Mesangial cell (primary cell): ENCODE measurements at places on chromosomes 6 and 20. TPM values are rescaled to one million over a fixed set of nuclear protein-coding genes. Genes with fewer than 3 reads are reported as not detected.

HLA-DRB1 gene
- 0.16 and 0.38 TPM in 2 replicates for total RNA-seq

METTL24 gene
- total RNA-seq, result 0.65 and 6.6 TPM in 2 replicates

BNIP5 gene
- total RNA-seq, result not detected in 2 replicates

TRIM31 gene
- not detected in 2 replicates for total RNA-seq

AFG1L gene
- 2.1 and 4.6 TPM in 2 replicates for total RNA-seq

OTOR gene
- not detected in 2 replicates for total RNA-seq

DDO gene
- total RNA-seq, result 0.16 and 0.25 TPM in 2 replicates

BCAS4 gene
- 18.4 and 24.2 TPM in 2 replicates for total RNA-seq

KCNK16 gene
- total RNA-seq, result not detected in 2 replicates
